ENCODE measurements at places on chromosomes 1 and 21.
A peak's percentile ranks its signal among the peaks of the same experiment; 100 is the strongest.

GRCh38 chr1:242318140-242318539, 206.4 kb downstream of the PLD5 start:
- DNase-seq = no peak

DNA sequence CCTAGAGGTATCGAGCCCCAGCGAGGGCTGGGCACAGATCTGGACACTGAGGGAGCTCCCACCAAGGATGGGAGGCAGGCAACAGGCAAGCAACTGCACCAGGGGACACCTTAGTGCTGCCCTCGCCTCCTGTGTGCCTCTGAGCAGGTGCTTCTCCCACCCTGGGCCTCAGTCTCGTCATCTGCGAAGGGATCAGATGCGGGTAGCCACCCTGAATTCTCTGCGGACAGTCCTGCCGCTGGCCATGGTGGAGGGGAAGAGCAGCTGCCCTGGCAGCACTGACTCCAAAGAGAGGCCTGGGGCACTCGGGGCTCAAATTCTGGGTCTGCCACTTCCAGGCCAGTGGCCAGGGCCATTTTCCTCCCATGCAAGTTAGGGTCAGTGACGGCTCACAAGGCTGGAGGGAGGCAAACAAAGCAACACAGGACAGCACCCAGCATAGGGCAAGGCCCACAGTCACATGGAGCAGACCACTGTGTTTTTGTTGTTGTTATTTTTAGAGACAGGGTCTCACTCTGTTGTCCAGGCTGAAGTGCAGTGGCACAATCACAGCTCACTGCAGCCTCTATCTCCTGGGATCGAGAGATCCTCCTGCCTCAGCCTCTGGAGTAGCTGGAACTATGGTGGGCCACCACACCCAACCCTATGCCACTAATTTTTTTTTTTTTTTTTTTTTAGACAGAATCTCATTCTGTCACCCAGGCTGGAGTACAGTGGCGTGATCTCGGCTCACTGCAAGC, 7.1 kb upstream of the SDC3 start:
- no peak for DNase-seq

- DNase-seq = no peak
These were observed 39.8 kb downstream of the DIP2A start for GRCh38 chr21:46498335-46499050.

GRCh38 chr1:229258031-229258756, 12.7 kb upstream of the RAB4A start:
- peak; percentile 89 for DNase-seq

DNA sequence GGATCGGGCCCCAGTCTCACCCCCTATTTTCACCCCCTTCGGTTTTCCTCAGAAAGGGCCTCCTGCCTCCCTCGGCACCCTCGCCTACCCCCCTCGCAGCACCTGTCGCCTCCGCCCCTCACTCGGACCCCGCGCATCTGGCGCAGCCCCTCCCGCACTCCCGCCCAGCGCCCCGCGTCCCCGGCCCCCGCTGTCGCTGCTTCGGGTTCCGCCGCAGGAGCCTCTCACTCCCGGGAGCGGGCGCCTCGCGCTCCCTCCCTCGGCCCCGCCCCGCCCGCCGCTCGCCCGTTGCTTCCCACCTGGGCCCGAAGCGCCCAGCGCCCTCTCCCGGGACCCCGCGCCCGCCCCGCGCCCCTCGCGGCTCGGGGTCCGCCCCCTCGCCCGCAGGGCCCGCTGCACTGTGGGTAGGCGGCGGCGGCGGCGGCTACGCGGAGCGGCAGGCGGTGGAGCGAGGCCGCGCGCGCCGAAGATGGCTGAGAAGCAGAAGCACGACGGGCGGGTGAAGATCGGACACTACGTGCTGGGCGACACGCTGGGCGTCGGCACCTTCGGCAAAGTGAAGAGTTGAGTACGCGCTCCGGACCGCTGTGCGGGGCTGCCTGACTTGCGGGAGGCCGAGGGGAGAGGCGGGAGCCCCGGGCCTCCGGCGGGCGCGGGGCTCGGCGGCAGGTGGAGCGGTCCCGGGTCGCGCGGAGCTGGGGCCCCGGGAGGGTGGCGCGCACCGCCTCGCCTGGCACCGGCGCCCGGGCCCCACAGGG, at the start of gene PRKAA2:
Gene PRKAA2 (plus strand): TSS at position 396 of the 758 bp plus-strand sequence. CDS start 74 bp downstream, at position 470.
- DNase-seq = peak; percentile 15

GRCh38 chr21:29711236-29711635, 228.6 kb downstream of the GRIK1 start:
- DNase-seq = no peak

DNA sequence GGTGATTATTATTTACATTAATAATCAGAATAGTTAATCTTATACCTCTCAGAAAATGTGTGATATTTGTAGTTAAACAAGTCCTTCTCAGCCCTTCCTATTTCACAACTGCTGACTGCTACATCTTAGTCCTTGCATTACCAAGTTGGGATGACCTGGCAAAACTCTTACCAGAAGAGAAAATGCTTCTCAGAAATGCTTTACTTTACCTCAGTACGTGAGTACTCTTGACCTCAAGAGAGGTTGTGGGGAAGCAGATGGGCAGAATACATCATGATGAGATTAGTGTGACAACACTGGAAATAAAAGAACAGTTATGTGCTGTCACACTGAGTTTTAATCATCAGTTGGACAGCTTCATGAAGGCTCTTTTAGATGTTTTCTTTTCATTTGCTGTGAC, 16.2 kb downstream of the CFAP126 start:
- DNase-seq = no peak

GRCh38 chr1:33895976-33896375, 32.1 kb downstream of the HMGB4 start:
- no peak for DNase-seq

GRCh38 chr1:87044424-87044823, 130.0 kb downstream of the HS2ST1 start:
- no peak for DNase-seq

DNA sequence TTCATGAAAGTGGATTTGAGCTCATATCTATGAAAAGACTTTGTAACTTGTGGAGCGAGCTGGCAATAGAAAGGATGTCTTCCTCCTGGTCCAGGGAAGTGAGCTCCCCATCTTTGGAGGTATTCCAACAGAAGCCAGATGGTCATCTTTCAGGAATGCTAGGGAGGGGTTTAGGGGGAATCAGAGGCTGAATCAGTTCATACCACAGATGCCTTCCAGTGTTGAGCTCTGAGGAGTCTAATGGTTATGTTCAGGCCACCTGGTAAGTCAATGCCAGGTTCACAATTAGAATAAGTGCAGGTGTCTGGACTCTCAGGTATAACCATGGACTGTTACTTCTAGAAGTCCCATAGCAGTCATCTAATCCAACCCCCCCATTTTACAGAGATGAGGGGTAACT, 119.1 kb downstream of the ACTL8 start:
- no peak for DNase-seq

Data from globus pallidus (tissue), 1 donor.